ENCODE measurements at places on chromosomes 5 and 9.

GRCh38 chr5:119302916-119303897 is 52.6 kb upstream of the TNFAIP8 start:
- H3K27me3 ChIP-seq, result no peaks in the 10 kb centered on the region
- peaks cover 94% of the 10 kb centered on the region for H3K4me1 ChIP-seq
- H3K36me3 ChIP-seq, result peaks cover 51% of the 10 kb centered on the region
- H3K27ac ChIP-seq, result peak overlapping the region; percentile 92

- peaks cover 29% of the 10 kb centered on the region for H3K4me1 ChIP-seq
- H3K27ac ChIP-seq, result no peak overlapping the region
- no peak overlapping the region for H3K4me3 ChIP-seq
- no peaks in the 10 kb centered on the region for H3K27me3 ChIP-seq
- H3K36me3 ChIP-seq, result no peaks in the 10 kb centered on the region
Measured at GRCh38 chr5:40355846-40356245, 323.9 kb upstream of the PTGER4 start.

DNA sequence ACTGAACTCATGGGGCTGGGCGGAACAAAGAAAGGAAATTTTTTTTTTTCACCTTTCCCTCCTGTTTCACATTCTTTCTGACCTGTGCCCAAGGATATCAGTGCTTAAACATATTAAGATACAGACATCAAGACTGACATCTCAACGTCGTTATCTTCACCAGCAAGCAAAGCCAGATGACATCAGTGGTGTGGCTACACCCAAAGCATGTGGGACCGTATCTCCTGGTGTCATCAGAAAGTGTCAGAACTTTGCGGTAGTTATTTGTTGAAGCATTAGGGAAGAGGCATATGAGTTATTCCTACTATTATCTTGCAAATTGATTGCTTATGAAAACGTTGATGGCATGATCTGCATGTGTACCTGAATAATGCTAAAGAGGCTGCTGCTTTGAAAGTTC is 487.4 kb downstream of the TLE4 start:
- H3K4me1 ChIP-seq, result no peaks in the 10 kb centered on the region
- H3K4me3 ChIP-seq, result no peak overlapping the region
- H3K27ac ChIP-seq, result no peak overlapping the region
- no peak for DNase-seq

- peaks cover 46% of the 10 kb centered on the region for H3K27me3 ChIP-seq
- no peaks in the 10 kb centered on the region for H3K4me1 ChIP-seq
- DNase-seq, result no peak
Measured at GRCh38 chr9:101025940-101026339, 2.6 kb upstream of the PLPPR1 start.

GRCh38 chr9:21923694-21924093 is 70.5 kb downstream of the CDKN2A start:
- peaks cover 18% of the 10 kb centered on the region for H3K4me1 ChIP-seq
- no peaks in the 10 kb centered on the region for H3K27me3 ChIP-seq
- H3K27ac ChIP-seq, result no peak overlapping the region
- no peak overlapping the region for H3K4me3 ChIP-seq
- no peak for DNase-seq
- H3K36me3 ChIP-seq, result peaks cover under 1% of the 10 kb centered on the region

- H3K36me3 ChIP-seq, result no peaks in the 10 kb centered on the region
- no peaks in the 10 kb centered on the region for H3K4me1 ChIP-seq
- no peaks in the 10 kb centered on the region for H3K27me3 ChIP-seq
- no peak for DNase-seq
- H3K4me3 ChIP-seq, result no peak overlapping the region
Measured at GRCh38 chr9:108683245-108683644, 172.5 kb downstream of the ACTL7B start.

DNA sequence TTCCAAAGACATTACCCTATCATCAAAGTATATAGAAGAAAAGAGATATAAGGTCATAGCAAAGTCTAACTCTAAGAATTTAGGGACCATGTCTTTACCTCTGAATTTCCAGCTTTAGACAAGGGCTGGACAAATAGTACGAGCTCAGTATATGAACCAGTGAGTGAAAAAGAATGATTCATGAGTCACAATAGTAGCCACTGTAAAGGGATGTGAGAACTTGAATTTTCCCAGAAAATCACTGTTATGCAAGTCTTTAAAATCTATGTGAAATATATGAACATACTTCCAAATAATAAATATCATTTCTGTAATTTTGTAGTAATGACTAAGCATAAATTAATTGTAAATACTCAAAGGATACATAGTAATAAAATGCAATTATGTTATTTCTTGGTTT is 305.9 kb upstream of the PRR16 start:
- no peaks in the 10 kb centered on the region for H3K36me3 ChIP-seq
- no peak for DNase-seq
- H3K27me3 ChIP-seq, result no peaks in the 10 kb centered on the region
- H3K4me3 ChIP-seq, result no peak overlapping the region

All from activated T-cell treated with anti-CD3 and anti-CD28 coated beads, Interleukin-2, amount 50 U/mL, for 24 hours (primary cell).